Left colon (tissue), 2 donors: ENCODE measurements at places on chromosomes 3 and 15. TPM values are rescaled to one million over a fixed set of nuclear protein-coding genes. Genes with fewer than 3 reads are reported as not detected.
A peak's percentile ranks its signal among the peaks of the same experiment; 100 is the strongest.

DNA sequence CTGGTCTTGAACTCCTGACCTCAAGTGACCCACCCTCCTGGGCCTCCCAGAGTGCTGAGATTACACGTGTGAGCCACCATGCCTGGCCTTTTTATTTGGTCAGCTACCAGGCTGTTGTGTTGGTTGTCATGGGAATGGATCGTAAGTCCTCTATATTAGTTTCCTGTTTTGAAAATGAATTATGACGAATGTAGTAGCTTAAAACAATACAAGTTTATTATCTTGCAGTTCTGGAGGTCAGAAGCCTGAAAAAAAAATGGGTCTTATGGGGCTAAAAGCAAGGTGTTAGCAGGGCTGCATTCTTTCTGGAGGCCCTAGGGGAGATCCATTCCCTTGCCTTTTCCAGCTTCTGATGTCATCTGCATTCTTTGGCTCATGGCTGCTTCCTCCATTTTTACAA lies 25.1 kb upstream of the HERC1 start:
- no peak for DNase-seq

DNA sequence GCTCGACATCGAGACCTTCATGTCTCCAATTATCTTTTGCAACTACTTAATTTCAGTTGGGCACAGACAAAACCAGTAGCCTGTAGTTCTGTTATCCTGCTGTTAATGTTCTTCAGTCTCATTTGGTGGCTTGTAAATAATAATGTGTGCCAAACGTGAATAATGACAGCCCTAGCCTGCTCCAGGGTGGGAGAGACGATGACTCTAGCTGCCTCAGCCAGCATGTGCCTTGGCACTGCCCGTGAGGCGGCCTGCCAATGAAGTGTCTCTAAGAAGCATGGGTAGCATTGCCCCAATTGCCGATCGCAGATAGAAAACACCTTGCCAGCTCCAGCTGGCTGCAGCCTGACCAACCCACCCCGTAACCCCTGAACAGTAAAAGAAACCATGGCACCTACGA lies 58.8 kb downstream of the ASB7 start:
- no peak for DNase-seq

DNA sequence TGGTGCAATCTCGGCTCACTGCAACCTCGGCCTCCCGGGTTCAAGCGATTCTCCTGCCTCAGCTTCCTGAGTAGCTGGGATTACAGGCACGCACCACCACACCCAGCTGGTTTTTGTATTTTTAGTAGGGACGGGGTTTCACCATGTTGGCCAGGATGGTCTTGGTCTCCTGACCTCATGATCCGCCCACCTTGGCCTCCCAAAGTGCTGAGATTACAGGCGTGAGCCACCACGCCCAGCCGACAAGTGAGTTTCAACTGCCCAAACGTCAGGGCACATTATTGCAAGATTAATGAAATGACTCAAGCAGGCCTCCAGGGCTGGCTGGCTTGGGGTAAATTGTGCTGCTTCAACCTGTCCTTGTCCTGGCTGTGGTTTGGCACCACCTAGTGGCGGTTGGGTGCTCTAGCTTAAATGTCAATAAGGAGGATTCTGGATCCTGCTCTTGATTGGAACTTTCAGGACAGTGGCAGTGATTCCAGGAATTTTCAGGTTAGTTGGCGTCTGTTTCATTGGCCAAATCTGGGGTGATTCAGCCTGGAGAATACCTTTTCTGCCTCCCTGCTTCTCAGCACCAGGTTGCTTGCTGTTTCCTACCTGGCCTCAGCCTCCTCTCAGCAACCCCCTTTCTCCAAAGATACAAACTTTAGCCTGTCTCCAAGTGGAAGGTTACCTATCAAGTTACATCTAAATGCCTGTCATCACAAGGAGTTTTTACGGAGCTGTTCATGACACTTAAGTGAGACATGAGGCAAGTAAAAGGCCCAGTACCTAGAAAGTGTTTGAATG lies 32.4 kb upstream of the SACM1L start:
- peak; percentile 89 for DNase-seq

GRCh38 chr3:37310666-37311050 lies 136.3 kb upstream of the LRRFIP2 start:
- DNase-seq = no peak

DNA sequence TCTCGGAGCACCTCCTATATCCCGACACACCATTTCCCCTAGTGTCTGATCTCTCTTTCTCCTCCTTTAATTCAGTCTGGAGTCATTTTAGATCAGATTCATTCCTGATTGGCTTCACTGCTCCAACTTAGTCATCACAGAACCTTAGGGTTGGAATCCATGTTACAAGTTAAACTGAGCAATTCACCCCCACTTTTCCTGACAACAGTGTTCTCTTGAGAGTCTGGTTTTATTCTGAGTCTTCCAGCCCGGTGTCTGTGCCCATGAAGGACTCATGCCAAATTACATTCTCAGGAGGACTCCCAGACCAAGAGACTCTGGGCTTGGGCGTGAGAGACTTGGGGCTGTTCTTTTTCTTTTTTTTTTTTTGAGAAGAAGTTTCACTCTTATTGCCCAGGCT lies 57.5 kb downstream of the LPP start:
- DNase-seq = no peak

GRCh38 chr15:83064859-83065258 lies 2.2 kb downstream of the BTBD1 start:
- no peak for DNase-seq

The EPHB1 gene
- 1.1 TPM for total RNA-seq
